ENCODE measurements at places on chromosomes 12 and 14. TPM values are rescaled to one million over a fixed set of nuclear protein-coding genes. Genes with fewer than 3 reads are reported as not detected.

RESF1 gene
- total RNA-seq, result 87.3 TPM

SVOP gene
- not detected for total RNA-seq

TTC6 gene
- total RNA-seq, result 0.36 TPM

OASL gene
- total RNA-seq, result 0.36 TPM

ESR2 gene
- total RNA-seq, result 0.47 TPM

GPR84 gene
- not detected for total RNA-seq

SLC38A4 gene
- total RNA-seq, result not detected

TSPAN8 gene
- total RNA-seq, result 0.99 TPM

HNRNPC gene
- 806 TPM for total RNA-seq

ACOT6 gene
- total RNA-seq, result not detected

Data from endothelial cell of coronary artery (primary cell).